ENCODE measurements at places on chromosomes 2 and 18.

GRCh38 chr2:50606860-50607259, 425.1 kb downstream of the NRXN1 start:
- no peak for DNase-seq

GRCh38 chr2:238060096-238060541, 682 bp upstream of the SCLY start:
- no peak for DNase-seq

DNA sequence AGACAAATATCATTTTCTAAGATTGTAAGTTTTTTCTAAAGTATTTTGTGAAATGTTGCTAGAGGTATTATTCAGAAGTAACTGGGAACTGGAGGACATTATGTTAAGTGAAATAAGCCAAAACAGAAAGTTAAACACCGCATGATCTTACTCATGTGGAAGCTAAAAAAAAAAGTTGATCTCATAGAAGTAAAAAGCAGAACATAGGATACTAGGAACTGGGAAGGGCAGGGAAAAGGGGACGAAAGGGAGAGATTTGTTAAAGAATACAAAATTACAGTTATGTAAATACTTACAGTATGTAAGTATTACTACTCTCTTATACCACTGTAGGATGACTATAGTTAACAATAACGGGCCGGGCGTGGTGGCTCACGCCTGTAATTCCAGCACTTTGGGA, 46.7 kb upstream of the CDKL4 start:
- no peak for DNase-seq

DNA sequence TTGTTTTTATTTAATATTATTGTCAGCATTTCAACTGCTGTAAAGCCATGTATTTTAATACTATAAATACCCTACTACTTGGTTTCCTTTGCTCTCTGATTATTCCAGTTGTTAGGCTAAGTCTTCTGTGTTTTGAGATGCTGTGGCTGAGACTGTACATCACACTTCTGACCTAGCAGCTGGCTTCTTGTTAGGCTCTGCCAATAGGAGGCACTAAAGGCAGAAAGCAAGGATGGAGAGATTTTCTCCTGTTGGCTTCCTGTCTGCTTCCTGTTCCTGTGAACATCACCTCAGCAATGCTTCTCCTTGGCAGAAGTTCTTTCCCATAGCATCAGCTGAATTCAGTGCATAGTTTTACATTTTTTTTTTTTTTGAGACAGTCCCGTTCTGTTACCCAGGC, 68.3 kb upstream of the YPEL5 start:
- no peak for DNase-seq

DNA sequence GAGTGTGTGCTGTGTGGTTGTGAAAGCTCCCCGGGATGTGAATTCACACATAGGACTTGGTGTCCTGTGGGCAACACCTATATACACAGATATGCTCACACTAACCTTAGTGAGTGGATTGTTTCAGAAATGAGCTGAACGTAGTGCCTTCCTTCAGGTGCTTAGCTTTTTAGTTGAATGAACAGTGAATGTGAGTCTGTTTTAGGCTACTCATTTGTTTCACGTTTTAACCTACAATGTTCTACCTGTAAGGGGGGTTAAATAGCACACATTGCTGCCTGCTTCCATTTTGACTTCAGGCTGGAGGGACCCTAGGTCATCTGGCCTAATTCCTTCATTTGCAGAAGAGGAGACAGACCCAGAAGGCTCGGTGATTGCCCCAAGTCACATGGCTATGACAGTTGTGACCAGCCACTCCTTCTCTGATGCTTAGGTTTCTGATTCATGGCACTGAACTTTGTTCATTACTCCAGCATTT, 1.0 kb downstream of the PLEK start:
- no peak for DNase-seq

DNA sequence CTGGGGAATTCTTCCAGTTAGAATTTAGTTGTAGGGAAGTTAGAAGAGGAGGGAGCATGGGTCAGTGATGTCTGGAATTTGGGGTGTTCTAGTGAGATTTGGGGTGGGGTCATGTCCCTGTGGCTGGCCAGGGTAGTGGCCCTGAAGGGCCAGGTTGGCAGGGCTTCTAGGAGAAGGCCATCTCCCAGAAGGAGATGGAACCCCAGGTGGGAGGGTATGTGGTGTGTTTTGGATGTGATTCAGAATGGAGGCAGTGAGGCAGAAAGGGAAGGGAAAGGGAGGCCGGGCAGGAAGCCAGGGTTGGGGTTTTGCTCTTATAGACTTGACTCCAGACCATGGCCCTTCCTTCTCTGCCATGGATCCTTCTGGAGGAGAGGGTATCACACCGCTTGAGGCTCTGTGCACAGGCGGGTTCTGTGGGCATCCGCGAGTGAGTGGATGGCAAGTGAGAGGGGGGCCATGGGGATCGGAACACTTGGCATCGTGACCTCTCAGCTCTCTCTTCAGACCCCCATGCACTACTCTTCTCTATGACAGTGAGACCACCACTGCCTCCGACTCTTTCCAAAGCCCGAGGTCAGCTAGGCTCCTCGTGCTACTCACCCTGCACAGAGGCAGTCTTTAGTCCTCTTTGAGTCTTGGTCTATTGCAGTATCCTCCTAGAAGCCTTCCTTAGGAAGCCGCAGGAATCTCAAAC, 7.3 kb downstream of the GREB1 start:
- DNase-seq, result no peak

DNA sequence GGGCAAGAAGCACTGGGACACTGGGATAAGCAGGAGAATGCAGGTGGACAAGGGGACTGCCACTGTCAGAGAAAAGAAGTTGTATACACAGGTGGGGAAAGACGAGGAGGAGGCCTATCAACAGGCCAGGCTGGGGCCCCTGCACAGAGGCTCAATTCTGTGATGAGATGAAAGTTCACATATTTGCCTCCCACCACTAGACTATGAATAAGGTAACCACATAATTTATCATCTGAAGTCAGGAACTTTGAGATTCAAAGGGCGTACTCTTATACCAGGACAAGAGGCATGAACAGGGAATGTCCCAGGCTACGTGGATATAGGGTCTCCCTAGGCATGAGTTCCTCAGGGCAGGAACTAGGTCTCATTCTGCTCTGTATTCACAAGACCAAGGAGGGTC, 34.2 kb downstream of the RNU4ATAC start:
- DNase-seq, result no peak

GRCh38 chr2:163884416-163884815, 148.6 kb upstream of the FIGN start:
- DNase-seq, result no peak

- no peak for DNase-seq
These were observed 35.4 kb upstream of the EML4 start for GRCh38 chr2:42133771-42134195.
